Heart left ventricle (tissue), 16 donors: ENCODE measurements at places on chromosomes 12 and 14.

DNA sequence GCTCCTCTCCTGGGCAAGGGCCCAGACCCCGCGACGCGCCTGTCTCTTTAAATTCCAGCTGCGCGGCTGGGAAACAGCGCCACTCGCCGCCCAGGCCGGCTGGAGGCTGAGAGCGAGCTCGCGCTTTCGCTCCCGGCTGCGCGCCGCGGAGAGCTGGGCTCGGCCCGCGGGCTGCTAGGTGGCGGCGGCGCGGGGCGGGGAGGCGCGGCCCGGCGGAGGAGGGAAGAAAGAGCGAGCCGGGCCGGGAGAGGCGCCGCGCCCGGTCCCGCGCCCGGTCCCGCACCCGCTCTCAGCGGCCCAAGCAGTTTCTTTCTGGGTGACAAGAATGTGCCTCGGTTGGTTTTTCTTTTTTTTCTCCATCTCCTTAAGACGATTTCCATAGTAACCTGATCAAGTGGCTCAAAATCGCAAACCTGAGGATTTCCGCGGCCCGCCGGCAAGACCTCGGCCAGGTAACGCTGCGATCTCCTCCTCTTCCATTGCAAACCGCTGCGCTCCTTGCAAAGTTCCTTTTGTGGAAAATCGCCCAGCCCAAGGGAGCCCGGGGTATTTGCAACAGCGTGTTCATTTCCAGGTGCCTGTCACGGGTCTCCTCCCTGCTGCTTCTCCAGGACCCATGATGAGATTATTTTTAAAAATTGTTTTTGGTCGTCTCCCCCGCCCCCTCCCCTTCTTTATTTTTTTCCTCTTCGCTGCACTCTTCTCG is 259.5 kb upstream of the E2F7 start:
- peak; percentile 78 for DNase-seq

GRCh38 chr12:26906704-26907103 is 31.1 kb downstream of the INTS13 start:
- no peak for DNase-seq

GRCh38 chr14:74710480-74710879 is 2.4 kb downstream of the AREL1 start:
- DNase-seq: no peak

DNA sequence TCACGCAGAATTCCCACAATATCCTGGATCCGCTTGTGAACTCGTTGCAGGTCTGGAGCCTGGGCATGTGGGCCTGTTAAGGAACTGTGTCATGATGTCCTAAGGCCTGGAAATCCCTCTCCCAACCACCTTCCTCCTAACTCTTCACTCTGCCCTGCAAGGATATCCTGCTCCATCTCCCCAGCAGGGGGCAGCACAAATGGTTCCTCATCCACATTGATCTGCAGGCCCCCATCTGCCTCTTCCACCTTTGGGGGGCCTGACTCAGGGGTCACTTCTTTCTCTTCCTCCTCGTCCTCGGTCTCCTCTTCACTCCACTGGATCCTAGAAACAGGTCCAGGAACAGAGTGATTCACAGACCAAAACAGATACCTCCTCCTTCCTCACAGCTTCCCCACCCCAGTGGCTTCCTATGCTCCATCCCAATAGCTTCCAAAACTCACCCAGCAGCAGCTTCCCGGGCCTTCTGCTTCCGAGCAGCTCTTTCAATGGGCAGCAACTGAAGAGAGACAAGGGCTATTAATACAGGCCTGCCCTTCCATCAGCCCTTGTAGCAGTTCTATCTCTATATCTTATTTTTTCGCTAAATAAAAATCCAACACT is 4.5 kb downstream of the NOP2 start:
- peak; percentile 47 for DNase-seq

DNA sequence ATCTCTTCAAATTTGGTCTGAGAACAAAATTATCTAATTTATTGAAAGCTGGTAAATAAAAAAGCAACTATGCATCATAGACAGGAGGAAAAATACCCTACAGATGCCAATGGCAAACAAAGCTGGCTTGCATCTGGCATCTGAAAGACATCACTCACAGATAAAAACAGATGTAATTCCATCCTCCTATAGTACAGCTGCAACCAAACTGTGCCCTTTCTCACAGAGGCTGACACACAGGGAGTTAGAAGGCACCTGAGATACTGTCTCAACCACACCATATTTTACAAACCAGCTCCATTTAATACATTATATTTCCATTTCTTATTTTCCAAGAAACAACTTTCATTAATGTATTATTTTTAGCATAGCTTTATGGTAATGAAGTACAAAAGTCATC is 39.4 kb downstream of the DUSP16 start:
- no peak for DNase-seq
